ENCODE measurements at places on chromosomes 4 and X.

- DNase-seq: no peak
Observed at GRCh38 chr4:108331905-108332632, 163.3 kb upstream of the LEF1 start.

GRCh38 chrX:55187281-55187680 is 32.9 kb upstream of the PAGE5 start:
- no peak for DNase-seq

- DNase-seq: no peak
Observed at GRCh38 chr4:26751004-26751403, 109.6 kb upstream of the STIM2 start.

DNA sequence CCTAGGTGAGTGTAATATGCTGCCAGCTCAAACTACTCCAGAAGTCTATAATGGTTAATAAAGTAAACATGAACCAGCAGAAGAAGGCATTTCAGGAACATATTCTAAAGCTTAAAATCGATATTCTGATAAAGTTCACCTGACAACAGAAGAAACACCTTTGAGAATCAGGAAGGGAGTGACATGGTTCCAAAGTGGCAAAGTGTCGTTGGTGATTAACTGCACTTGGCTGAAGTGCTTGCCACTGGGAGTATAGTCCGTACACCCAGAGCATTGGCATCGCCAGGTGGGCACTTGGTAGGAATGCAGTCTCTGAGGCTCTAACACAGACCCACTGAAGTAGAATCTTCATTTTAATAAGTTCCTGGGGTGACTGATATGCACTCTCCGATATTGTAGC is 76.0 kb upstream of the H2AZ1 start:
- DNase-seq: no peak

GRCh38 chr4:85725721-85726170 is 250.8 kb downstream of the ARHGAP24 start:
- DNase-seq: no peak

DNA sequence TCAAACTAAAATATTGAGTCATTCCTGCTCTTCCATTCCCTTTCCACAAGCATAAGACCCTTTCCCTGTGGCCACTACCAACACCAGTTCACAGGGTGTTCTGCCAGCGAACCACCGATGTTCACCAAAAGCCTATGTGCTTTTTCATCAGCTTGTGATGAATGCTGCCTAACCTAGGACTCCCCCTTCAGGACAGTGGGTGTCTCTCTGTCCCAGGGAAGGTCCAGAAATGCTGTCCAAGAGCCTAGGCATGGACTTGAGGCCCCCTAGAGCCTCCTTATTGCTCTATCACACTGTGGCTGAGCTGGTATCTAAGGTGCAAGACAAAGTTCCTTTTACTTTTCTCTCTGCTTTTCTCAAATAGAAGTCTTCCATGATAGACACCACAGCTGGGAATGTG is 1015.6 kb downstream of the PCDH19 start:
- DNase-seq: no peak

DNA sequence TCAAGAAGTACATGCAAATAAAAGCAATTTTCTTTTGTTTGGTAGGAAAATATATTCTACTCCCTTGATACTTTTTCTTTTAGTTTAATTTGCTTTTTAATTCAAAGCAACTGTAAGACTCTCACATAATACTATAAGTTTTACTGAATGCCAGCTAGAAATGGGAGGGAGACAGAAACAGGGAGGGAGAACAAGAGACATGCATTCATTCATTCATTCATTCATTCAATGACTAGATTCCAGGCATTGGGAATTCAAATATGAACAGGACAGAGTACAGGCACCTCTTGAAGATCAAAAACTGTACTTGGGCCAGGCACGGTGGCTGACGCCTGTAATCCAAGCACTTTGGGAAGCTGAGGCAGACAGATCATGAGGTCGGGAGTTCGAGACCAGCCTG is 85.6 kb downstream of the THOC2 start:
- no peak for DNase-seq

GRCh38 chrX:68669094-68669860 is 21.8 kb downstream of the STARD8 start:
- no peak for DNase-seq

DNA sequence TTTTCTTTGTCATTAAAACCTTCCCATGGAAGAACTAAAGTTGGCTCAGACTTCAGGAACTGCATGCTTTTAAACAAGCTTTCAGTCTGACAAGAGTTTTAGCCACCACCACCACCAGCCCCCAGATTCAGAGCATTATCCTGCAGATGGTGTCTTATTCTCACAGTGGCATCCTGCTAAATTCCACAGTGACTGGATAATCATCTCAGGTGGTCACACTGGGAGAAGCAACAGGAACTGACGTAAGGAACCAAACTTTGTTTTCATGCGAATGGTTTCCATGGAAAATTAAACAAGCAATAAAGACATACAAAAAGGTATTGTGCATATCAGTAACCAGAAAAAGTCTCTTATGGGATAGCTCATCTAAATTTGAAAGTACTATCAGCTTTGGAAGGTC is 370.7 kb downstream of the FBXW7 start:
- DNase-seq: no peak

GRCh38 chrX:3191796-3192195 is 150.5 kb downstream of the ARSF start:
- no peak for DNase-seq

- no peak for DNase-seq
Observed at GRCh38 chr4:182421753-182422152, 178.6 kb downstream of the TENM3 start.

- DNase-seq: no peak
Observed at GRCh38 chr4:6208416-6208815, 8.1 kb upstream of the JAKMIP1 start.

DNA sequence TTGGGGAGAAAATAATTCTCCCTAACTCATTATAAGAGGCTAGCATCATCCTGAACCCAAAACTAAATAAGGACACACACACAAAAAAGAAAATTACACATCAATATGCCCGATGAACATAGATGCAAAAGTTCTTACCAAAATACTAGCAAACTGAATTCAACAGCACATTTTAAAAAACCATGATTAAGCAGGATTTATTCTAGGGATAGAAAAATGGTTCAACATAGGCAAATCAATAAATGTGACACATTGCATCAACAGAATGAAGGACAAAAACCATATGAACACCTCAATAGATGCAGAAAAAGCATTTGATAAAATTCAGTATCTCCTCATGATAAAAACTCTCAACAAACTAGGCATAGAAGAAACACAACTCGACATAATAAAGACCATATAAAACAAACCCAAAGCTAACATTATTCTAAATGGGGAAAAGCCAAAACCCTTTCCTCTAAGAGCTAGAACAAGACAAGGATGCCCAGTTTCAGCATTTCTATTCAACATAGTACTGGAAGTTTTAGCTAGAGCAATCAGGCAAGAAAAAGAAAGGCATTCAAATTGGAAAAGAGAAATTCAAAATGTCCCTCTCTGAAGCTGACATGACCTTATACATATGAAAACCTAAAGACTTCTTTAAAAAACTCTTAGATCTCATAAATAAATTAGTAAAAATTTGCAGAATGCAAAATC is 200.9 kb downstream of the NKX6-1 start:
- no peak for DNase-seq

DNA sequence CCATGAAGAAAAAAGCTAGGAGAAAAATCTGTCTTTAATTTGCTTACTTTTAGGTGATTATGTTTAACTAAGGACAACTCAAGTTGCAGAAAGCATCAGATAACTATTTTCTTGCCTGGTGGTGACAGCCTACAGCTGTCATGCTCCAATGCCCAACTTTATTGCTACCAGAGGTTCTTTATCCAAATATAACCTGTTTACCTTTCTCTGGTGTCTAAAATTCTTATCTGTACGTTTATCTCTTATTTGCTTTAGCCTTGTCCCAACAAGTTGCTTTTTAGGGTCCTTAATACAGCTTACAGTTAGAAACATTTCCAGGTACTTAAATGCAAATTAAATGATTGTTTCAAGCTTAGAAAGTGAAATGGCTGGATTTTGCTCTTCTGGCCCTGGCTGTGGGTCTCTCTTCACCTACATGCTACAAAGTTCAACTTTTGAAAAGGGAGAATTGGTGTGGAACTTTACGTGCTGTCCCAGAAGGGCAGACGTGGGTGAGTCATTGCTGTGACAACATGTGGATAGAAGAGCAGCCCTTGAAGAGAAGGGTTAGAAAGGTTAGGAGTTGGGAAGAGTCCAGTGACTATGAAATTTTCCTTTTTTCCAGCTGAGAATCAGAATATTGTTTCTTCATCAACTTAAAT is 60.7 kb downstream of the HPGD start:
- DNase-seq: no peak

Measured in stimulated activated CD4-positive, alpha-beta T cell treated with anti-CD3 and anti-CD28 coated beads, Interleukin-12 subunit alpha, Interleukin-12 subunit beta, amount 100 ng/mL, for 24 hours (primary cell).